ENCODE measurements at places on chromosomes 1 and 21. TPM values are rescaled to one million over a fixed set of nuclear protein-coding genes. Genes with fewer than 3 reads are reported as not detected.

The SPRR2E gene
- total RNA-seq, result not detected

The ATAD3C gene
- not detected for total RNA-seq

The GUCA2A gene
- not detected for total RNA-seq

The IL24 gene
- total RNA-seq, result 9.5 TPM

The YIPF1 gene
- 31.3 TPM for total RNA-seq

The FAM229A gene
- 1.1 TPM for total RNA-seq

The CHD5 gene
- total RNA-seq, result under 0.01 TPM

The S100A12 gene
- 1.0 TPM for total RNA-seq

The PALMD gene
- total RNA-seq, result not detected

The C1orf141 gene
- total RNA-seq, result not detected

The DCDC2B gene
- total RNA-seq, result not detected

The TMEM61 gene
- total RNA-seq, result not detected

The CLCNKA gene
- not detected for total RNA-seq

The AIRE gene
- total RNA-seq, result not detected

The SPEN gene
- 27.0 TPM for total RNA-seq

The HPCA gene
- total RNA-seq, result not detected

The CDCA8 gene
- total RNA-seq, result 9.6 TPM

The RAB13 gene
- total RNA-seq, result 42.7 TPM

The PDPN gene
- not detected for total RNA-seq

The FCER1G gene
- 0.67 TPM for total RNA-seq

The CELSR2 gene
- total RNA-seq, result 20.8 TPM

The TRIM62 gene
- total RNA-seq, result 13.4 TPM

The LEMD1 gene
- 1.1 TPM for total RNA-seq

The ACTL8 gene
- total RNA-seq, result not detected

The RCC1 gene
- total RNA-seq, result 55.2 TPM

The HFM1 gene
- total RNA-seq, result 1.5 TPM

The MARK1 gene
- total RNA-seq, result 5.3 TPM

The FBXO2 gene
- 1.4 TPM for total RNA-seq

The OR2T35 gene
- not detected for total RNA-seq

The FCER1A gene
- not detected for total RNA-seq

The CCDC27 gene
- not detected for total RNA-seq

The KCNK1 gene
- total RNA-seq, result not detected

The MEX3A gene
- 2.2 TPM for total RNA-seq

The GRHL3 gene
- total RNA-seq, result not detected

The GCSAML gene
- under 0.01 TPM for total RNA-seq

The RBP7 gene
- total RNA-seq, result 0.33 TPM

The TPTE gene
- total RNA-seq, result not detected

The ITLN1 gene
- not detected for total RNA-seq

The OPRD1 gene
- 1.7 TPM for total RNA-seq

The GREM2 gene
- total RNA-seq, result not detected

The INAVA gene
- total RNA-seq, result 0.36 TPM

The ADORA1 gene
- total RNA-seq, result 0.73 TPM

The OVAAL gene
- not detected for total RNA-seq

The DNASE2B gene
- 0.69 TPM for total RNA-seq

The CACNA1E gene
- not detected for total RNA-seq

The SYT6 gene
- not detected for total RNA-seq

The STIL gene
- 26.4 TPM for total RNA-seq

The GNG4 gene
- not detected for total RNA-seq

The CELA2A gene
- total RNA-seq, result not detected

The SYT2 gene
- not detected for total RNA-seq

The PDE4B gene
- 125 TPM for total RNA-seq

The CD1B gene
- not detected for total RNA-seq

The HAPLN2 gene
- not detected for total RNA-seq

The SHE gene
- total RNA-seq, result 0.36 TPM

The CALML6 gene
- total RNA-seq, result 0.33 TPM

The DRAM2 gene
- total RNA-seq, result 52.6 TPM

The HENMT1 gene
- 3.6 TPM for total RNA-seq

Data from melanocyte of skin (primary cell).